ENCODE measurements at places on chromosomes 1 and 21.
A peak's percentile ranks its signal among the peaks of the same experiment; 100 is the strongest.

DNA sequence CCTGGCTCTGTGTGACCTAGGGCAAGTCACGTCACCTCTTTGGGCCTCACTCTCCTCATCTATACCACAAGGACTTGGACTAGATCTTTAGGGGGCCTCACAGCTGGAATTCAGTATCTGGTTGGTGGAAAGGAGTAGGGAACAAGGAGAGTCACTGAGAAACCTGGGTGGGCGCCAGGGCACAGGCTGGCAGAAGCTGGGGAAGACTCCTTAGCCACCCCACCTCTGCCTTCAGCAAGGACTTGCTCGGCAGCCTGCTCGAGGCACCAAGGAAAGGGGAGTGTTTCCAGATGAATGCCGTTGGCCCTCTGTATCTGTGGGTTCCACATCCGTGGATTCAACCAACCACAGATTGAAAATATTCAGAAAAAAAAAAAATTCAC is 1.2 kb upstream of the OPTC start:
- DNase-seq = no peak

DNA sequence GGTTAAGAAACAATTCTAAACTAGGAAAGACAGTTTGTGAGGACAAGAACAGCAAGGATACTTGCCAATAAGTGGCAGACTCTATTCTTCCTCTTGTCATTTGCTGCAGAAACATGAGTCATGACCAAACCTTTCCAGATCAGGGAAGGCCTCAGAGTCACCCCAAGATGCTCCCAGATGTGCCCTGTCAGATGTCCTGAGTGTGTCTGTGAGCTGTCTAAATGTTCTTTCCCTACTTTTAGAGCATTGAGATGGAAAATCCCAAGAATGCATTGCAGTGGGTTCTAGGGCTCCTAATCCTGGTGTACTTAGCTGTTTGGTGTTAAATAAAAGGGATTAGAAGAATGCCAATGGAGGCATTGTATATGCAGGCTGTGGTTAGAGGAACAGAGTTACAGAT is 57.5 kb upstream of the KIAA0040 start:
- no peak for DNase-seq

DNA sequence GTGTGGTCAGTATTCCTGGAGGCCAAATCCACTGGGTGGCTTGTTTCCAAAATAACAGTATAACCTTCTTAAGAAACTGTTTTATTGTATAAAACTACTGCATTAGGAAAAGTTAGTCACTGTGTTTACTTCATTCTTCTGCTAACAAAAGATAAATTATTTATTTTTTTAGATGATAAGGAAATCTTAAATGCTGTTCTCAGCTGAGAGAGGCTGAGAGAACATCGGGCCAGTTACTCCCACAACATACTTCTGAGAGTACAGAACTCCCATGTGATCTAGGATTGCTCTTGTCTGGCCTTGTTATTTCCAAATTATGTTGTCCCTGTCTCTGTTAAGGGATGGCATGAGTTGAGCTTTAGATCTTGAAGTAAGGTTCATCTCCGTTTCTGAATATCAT is 96.7 kb upstream of the CXADR start:
- no peak for DNase-seq

DNA sequence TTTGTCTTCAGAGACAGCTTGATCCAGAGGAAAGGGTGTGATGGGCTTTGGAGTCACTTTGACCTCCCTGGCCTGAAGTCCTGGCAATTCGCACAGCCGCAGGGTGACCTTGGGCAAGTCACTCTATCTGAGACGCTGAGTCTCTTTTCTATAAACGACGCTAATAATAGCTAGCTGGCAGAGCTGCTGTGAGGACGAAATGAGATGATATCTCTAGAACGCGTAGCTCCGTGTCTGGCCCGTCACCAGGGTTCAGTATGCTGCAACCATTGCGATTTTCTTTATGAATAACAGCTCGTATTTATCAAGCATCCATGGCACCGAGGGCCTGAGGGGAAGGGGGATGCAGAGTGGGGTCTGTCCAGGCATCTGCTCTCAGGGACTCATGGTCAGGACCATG is 58.7 kb downstream of the IGSF21 start:
- DNase-seq = no peak

- no peak for DNase-seq
Measured at GRCh38 chr21:36929622-36930021, 36.8 kb downstream of the HLCS start.

GRCh38 chr1:204268101-204268500 is 54.3 kb upstream of the GOLT1A start:
- DNase-seq = no peak

GRCh38 chr1:179293340-179294327 is at the start of gene SOAT1:
TSS of gene SOAT1 (plus strand) at chr1:179293797. CDS start at chr1:179302685, 8,888 bp downstream.
- peak; percentile 97 for DNase-seq

DNA sequence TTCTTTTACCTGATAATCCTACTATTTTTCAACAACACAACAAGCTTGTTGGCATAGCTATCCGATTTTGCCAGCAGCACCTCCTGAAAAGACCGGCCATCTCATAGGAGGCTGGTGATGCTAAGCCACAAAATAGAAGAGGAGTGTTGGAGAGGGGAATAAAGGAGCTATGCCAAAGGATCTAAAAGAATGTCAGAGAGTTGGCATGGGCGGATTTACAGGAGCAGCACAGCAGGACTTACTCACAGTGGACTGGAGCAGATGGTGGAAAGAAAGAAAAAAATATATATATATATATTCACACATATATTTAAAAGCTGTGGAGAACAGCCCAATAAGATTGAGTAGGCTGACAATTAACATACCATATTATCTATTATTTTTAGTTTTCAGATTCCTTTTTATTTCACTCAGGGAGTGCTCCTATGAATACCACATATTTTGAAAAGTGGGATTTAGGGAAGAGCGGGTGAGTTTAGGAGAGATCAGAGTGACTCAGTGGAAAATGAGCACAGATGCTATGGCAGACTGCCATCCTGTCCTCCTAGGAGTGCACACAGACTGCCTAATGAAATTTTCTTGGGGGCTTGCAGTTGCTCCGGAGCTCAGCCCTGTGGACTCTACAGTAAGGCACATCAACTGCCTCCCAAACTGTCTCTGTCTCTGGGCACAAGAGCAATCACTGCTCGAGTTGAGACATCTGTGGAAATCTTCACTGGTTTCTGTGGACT is 394.4 kb upstream of the CHRM3 start:
- no peak for DNase-seq

GRCh38 chr1:96049759-96050409 is 671.7 kb upstream of the PTBP2 start:
- DNase-seq = no peak

DNA sequence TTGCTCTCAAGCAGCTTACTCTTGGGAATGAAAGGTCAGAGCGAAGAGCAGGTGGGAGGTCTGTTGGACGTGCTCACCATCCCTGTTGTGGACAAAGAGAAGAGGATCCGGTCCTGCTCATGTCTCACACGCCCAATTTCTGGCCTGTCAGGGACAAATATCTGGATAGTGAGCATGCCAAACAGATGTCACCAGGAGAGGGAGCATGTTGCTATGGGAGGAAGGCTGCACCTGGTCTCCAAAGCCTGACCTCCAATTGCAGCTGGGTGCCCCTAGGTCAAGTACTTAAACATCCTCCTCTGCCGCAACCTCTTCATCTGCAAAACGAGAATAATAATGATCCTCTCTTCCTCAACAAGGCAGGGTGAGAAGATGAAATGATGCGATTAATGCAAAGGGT is 53.4 kb downstream of the DMRTA2 start:
- DNase-seq = no peak

DNA sequence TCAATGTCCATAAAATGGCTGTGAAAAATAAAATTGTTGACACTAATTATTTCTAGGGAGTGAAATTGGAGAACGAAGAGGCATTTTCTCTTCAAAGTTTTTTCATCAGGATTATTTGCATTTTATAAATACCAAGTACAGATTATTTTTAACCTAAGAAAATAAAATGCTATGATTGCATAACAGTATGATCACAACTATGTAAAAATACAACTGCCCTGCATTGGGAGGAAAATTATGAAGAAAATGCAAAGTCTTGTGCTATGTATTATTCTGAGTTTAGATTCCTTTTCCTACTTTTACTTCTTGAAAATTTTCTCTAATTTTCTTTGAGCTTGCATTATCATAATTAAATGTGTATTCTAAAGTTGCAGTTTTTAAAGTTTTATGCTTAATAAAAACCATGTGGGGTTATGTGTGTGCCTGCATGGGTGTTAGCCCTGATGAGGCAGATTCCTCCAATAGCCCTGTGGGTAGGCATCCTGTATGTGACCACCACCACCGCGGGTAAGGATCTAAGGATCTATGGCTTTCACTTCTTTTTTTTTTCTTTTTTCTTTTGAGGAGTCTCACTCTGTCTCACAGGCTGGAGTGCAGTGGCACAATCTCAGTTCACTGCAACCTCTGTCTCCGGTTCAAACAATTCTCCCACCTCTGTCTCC is 24.7 kb downstream of the STX6 start:
- DNase-seq = no peak

- no peak for DNase-seq
Measured at GRCh38 chr21:28253338-28253737, 739.3 kb downstream of the LTN1 start.

DNA sequence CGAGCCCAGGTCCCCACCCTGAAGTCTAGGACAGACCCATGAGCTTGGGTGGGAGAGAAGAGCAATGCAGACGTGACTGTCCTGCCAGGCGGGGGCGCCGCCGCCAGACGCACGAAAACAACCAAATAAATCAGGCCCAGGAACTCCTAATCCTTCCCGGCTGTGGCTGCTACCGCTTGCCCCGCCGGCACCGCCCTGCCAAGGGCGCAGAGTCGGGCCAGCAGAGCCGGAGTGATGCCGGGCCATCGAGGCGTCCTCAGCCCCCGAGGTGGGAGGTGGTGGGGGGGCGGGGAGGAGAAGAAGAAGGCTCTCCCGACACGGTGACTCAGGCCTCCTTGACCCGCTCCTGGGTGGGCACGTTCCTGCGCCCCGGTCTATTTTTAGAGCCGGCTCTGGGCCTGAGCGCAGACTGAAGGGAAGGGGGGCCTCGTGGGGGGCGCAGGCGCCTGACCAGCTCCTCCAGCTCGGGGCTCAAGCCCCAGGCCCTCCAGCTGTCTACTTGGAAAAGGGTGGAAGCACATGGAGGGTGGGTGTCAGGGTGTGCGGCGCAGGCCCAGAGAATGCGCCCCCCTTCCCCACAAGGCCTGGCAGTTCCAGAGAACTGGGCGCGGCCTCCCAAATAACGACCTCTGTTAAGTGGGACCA is 10.7 kb upstream of the COL16A1 start:
- no peak for DNase-seq

- no peak for DNase-seq
Measured at GRCh38 chr1:81950037-81950436, 149.3 kb downstream of the ADGRL2 start.

GRCh38 chr1:54764922-54765561 is 719 bp upstream of the PARS2 start:
- no peak for DNase-seq

GRCh38 chr1:211632808-211633523 is 42.5 kb downstream of the NEK2 start:
- no peak for DNase-seq

DNA sequence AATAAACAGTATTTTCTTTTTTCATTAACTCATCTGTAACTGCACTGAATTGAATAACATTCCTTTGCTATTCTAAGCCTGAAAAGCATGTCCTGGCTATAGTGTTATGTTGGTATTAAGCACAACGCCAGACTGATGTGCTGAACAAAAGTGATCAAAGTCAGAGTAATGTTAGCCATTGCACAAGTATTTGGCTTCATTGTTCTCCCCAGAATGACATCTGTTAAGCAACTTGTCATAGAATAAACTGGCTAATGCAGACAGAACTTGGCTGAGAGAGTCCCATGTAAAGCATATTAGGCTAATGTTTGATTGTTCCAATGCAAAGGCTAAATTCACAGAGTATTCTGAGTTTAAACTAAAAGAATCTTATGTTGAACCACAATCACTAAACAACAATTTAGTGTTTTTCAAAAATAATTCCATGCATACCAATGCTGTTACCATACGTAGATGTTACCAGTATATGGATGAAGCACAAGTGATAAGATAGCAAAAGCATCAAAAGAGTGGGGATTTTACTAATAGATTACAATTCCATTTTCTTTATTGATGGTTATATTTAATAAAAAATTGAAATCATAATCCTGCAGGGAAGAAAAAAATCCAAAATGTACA is 235.3 kb upstream of the DMRTA2 start:
- DNase-seq = no peak

DNA sequence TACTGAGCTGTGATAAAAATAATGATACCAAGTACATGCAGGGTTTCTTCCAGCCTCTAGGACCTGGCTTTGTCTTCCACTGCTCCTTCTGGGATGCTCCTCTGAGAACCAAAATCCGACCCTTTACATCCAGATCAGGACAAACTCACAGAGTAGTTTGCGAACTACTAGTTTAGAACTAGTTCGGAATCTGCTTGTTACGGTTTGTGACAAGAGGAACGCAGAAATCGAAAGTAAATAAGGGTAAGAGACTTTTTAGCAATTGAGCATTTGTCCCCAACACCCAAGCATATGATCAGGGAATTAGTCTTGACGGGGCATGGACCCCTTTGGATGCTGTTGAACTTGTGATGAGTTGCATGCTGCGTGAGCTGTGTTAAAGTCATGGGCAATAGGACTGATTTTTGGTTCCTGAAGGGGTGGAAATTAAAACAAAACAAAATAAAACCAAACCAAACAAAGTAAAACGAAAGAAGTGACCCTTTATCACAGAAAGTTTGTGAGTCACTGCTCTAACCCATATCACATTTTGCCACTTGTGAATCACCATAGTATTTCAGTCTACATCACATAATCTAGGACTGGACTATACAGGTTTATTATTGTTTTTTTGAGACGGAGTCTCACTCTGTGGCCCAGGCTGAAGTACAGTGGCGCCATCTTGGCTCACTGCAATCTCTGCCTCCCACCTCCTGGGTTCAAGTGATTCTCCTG is 35.7 kb upstream of the ERRFI1 start:
- no peak for DNase-seq

DNA sequence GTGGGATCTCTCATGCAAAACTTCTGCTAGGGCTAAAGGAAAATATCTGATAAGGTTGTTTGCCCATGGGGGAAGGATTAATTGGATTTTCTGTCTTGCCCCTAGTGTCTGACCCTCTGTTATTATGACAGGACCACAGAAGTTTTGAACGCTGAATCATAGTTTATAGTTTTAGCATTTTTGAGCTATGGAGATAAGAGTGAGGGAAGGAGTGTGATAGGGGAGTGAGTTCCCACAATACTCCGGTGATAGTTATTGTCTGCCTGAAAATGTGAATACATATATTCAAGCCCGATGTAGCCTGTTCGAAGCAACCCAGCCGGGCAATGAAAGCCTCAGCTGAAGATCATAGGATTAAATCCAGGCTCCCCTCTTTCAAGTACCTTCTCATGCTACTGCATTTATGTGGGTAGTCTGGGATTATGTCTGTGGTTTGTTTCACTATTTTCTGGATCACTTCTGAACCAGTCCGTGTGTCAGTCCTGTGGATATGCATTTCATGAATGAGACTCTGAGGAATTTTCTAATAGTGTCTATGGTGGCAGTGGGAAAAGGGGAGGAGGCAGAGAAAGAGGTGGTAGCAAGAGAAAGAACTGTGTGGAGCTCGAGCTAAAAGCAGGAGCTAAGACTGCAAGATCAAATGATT is 258.7 kb downstream of the DISC1 start:
- DNase-seq = no peak

- DNase-seq = no peak
Measured at GRCh38 chr1:173112129-173112528, 61.4 kb upstream of the TNFSF18 start.

GRCh38 chr1:180586671-180587155 is 27.9 kb downstream of the OVAAL start:
- DNase-seq = no peak
